ENCODE measurements at places on chromosomes 16 and 17.

- peak; percentile 60 for DNase-seq
Observed at GRCh38 chr17:39547713-39548478, 59.8 kb downstream of the NEUROD2 start.

DNA sequence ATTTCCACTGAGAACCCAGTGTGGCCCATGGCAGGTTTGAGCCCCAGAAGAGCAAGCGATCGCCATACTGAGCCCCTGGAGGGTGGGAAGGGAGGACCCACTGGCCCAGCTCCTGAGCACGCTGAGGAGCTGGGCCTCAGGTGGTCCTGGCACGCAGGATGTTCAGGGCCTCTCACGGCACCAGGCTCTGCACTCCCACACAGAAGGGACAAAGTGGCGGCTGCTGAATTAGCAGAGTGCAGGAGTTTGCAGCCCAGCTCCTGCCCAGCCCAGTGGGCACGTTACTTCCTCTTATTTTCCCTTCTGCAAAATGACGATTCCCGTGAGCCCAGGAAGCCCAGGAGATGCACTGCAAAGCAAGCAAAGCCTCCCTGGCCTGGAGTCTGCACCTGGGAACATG lies 42.3 kb upstream of the MTSS2 start:
- peak; percentile 40 for DNase-seq

- DNase-seq: peak; percentile 98
Observed at GRCh38 chr17:19306160-19307111, 56.1 kb downstream of the B9D1 start.

DNA sequence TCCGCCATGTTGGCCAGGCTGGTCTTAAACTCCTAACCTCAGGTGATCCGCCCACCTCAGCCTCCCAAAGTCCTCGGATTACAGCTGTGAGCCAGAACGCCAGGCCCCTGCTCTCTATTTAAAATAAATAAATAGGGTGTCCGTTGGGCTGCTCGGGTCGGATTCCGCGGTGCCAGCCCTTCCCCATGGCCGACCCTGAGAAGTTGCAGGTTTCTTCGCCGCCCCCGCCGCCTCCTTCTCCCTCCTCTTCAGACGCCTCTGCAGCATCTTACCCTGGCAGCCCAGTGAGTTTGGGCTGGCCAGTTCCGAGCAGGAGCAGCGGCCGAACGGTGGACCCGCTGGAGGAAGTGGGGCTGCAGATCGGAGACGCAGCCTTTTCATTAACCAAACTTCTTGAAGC lies 1.7 kb upstream of the LUC7L start:
- DNase-seq: no peak

DNA sequence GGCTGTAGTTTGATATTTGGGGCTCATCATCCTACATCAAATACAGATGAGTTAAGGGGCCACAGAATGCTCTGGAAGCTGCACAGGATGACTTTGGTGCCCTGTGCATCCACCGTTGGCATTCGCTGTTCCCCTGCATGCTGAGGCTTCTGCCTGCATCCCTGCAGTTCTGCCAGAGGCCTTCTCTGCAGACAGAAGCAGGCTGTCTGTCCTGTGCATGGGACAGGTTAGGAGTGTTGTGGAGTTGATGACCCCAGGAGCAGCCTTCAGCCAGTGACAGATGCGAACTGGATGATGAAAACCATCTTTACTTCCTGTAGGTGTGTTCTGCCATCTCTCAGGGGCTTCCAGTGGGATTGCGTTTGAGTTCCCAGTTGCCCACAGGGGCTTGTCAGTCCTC lies 13.6 kb upstream of the TNS4 start:
- DNase-seq: no peak

DNA sequence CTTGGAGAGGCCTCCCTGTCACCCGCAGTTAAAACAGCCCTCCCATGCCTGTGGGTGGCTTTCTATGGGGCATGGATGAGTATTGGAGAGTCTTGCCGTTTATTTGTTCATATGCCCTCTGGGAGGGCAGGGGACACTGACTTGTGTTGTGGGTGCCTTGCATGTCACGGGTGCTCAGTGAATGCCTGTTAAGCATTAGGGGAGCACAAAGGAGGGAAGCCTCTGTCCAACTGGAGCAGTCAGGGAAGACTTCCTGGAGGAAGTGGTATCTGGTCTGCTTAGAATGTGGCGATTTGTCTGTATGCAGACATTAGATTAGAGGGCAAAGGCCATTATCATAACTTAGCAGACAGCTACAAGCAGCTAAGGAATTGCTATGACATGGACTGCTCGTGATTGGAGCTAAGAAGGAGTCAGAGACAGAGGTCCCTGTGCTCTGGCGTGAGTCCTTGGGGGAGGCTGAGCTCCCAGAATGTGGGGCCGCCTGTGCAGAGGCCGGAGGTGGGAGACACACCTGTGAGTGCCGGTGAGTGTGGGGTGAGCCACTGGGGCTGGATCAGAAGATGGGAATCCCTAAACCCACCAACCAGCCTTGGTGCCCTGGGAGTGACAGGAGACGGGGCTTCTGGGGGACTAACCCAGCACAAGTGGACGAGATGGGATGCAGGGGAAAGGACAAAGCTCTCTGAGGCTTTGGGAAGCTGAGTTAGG lies 286.1 kb downstream of the SEC14L1 start:
- DNase-seq: no peak

DNA sequence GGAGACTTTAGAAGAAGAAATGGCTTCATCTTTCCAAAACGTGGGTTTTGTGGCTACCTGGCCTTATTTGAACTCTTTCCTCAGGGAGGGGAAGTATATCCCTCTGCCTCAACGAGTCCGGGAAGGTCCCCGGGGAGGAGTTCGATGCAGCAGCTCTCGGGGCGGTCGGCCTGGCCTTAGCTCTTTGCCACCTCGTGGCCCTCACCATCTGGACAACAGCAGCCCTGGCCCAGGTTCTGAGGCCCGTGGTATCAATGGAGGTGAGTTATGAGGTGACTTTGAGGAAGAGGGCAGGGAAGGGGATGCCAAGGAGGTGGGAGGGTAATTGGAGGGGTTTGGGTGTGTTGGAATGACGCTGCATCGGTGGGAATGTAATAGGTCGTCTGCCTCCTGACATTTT lies 7.7 kb downstream of the ATXN2L start:
- DNase-seq: no peak

DNA sequence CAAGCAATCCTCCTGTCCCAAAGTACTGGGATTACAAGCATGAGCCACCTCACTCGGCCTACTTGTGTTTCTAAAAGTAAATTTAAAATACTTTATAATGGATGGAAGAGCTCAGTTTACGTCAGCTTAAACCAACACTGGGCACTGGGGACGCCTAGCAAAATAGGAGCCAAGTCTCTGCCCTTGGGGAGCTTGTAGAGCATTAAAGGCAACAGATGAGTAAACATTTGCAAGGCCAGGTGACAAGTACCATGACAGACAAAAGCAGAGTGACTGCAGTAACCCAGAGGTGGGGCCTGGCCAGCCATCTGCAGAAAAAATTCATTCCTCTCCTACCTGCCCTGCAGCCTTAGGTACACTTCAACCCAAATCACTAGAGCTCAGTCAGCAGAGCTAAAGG lies 12.1 kb upstream of the NLK start:
- DNase-seq: no peak

GRCh38 chr16:27550582-27550920 lies 607 bp downstream of the KATNIP start:
- peak; percentile 34 for DNase-seq

DNA sequence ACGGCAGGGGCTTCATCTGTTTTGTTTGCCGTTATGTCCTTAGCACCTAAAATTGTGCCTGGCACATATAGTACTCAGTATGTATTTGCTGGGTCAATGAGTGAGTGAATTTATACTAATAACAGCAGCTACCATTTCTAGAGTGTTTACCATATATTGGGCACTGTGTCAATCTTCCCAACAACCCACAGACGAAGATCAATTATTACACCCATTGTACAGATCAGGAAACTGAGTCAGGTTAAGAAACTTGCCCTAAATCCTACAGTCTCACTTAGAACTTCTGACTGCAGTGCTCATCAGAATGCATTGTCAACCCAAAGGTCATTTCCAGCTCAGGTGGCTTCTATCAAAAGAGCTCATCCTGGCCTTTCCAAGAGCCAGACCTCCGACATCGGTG lies 44.5 kb upstream of the MEOX1 start:
- DNase-seq: no peak

GRCh38 chr16:83994087-83994486 lies 26.0 kb downstream of the NECAB2 start:
- DNase-seq: peak; percentile 54

DNA sequence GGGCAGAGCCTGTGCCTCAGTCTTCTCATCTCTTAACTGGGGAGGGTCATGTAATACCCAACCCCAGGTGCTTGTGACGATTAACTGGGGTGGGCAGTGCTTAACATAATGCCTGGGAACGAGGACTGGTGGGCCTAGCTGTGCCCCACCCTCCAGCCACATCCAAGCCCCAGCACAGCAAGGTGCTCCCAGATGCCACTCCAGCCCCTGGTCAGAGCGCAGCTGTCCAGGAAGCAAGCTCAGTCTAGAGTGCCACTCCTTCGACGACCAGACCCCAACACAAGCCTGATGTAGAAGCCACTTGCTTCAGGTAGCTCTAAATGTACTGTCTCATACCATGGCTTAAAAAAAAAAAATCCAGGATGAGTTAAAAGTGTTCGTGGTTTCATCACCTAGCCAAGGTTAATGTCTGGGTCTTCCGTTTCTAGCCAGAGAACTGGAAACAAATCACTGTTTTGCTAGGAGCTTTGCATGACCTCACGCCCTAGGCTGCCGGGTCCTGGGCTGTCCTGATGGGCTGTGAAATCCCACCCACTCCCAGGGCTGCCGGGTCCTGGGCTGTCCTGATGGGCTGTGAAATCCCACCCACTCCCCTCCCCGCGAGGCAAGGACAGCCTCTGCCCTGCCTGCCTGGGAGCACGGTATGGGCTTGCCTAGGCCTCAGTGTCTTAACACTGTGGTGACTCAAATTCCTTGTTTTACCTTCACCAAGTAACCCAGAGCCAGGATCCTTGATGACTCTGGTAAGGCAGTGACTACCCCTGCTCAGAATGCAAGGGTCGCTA lies 7.7 kb downstream of the MIEF2 start:
- DNase-seq: no peak

- no peak for DNase-seq
Observed at GRCh38 chr17:41534899-41535546, 6.9 kb upstream of the KRT19 start.
